ENCODE measurements at places on chromosomes 5 and 9.

DNA sequence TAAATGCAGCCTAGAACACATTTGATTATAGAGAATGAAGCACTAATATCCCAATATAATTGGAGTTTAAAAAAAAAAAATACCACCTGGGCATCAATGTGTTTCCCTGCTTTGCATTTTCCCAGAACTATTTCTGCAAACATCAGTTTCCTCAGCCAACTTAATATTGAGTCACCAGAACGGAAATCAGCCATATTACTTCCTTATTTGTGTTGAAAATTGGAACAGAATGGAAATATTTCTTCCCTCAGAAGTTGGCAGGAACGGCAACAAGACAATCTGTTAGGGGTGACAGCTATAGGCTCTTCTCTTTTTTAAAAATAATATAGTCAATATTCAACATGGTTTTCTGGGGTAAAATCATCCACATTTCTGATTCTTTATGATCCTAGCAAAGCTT is 4.0 kb downstream of the MFAP3 start:
- DNase-seq = no peak

GRCh38 chr5:180787711-180788431 is 14.7 kb downstream of the MGAT1 start:
- DNase-seq = no peak

DNA sequence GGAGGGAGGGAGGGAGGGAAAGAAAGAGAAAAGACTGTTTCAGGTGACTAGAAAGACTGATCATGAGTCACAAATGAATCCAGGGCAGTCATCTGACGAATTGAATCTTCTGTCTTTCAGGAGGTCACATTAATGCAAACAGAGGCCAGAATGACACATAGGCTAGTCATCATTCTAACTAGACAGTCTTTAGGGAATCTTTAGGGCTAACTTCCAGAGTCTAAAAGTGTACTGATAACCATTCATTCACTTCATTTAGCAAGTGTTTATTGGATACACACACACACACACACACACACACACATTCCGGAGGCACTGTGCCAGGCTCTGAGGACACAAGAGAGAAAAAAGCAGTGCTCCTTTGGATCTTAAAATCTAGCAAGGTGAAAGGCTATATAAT is 156.7 kb downstream of the EBF1 start:
- DNase-seq = no peak

- no peak for DNase-seq
These were observed 25.3 kb downstream of the OSMR start for GRCh38 chr5:38871058-38871605.

DNA sequence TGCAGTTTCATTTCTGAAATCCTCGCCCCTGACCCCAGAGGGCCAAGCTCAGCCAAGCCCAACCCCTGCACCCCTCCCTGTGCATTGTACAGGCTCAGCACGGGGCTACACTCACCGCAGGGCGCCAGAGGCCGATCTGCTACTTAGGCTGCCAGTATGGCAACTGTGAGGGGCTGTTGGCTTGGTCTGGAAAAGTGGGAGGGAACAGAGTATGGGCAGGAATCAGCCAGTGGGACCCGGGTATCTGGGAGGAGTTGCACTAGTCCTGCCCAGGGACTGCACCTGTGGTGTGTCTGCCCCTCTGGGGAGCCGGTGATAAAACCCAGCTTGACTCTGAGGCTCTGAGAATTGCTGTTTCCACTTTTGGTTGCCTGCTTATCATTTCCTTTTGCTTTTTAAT is 167.4 kb upstream of the KIF2A start:
- DNase-seq = no peak

GRCh38 chr5:139137697-139138096 is 60.5 kb downstream of the SIL1 start:
- peak; percentile 38 for DNase-seq

Measured in NB4 (cell line).